ENCODE measurements at places on chromosomes 12 and 14. TPM values are rescaled to one million over a fixed set of nuclear protein-coding genes. Genes with fewer than 3 reads are reported as not detected.

GPR65 gene
- total RNA-seq, result 14.9 TPM

GRCh38 chr12:111870706-111871105 is 28.7 kb downstream of the MAPKAPK5 start:
- H3K27ac ChIP-seq, result no peak overlapping the region
- H3K4me3 ChIP-seq, result no peak overlapping the region
- H3K27me3 ChIP-seq, result no peaks in the 10 kb centered on the region

GRCh38 chr14:69242311-69243224 is 17.4 kb upstream of the GALNT16 start:
- H3K4me3 ChIP-seq, result no peak overlapping the region
- H3K27me3 ChIP-seq, result peaks cover 4% of the 10 kb centered on the region
- H3K4me1 ChIP-seq, result peaks cover 4% of the 10 kb centered on the region
- no peaks in the 10 kb centered on the region for H3K36me3 ChIP-seq
- H3K27ac ChIP-seq, result no peak overlapping the region

RPAP3 gene
- total RNA-seq, result 22.7 TPM

KRT75 gene
- not detected for total RNA-seq

- no peak overlapping the region for H3K4me3 ChIP-seq
- DNase-seq, result no peak
- H3K27ac ChIP-seq, result no peak overlapping the region
- peaks cover 2% of the 10 kb centered on the region for H3K4me1 ChIP-seq
- no peaks in the 10 kb centered on the region for H3K36me3 ChIP-seq
- no peaks in the 10 kb centered on the region for H3K27me3 ChIP-seq
Measured at GRCh38 chr12:107530701-107531100, 154.9 kb upstream of the PWP1 start.

- H3K4me3 ChIP-seq, result peak overlapping the region; percentile 80
- peaks cover 14% of the 10 kb centered on the region for H3K4me1 ChIP-seq
- peak overlapping the region; percentile 61 for H3K27ac ChIP-seq
- peaks cover 24% of the 10 kb centered on the region for H3K27me3 ChIP-seq
- peaks cover 4% of the 10 kb centered on the region for H3K36me3 ChIP-seq
Measured at GRCh38 chr12:108313606-108314351, 25.3 kb downstream of the CMKLR1 start.

DNA sequence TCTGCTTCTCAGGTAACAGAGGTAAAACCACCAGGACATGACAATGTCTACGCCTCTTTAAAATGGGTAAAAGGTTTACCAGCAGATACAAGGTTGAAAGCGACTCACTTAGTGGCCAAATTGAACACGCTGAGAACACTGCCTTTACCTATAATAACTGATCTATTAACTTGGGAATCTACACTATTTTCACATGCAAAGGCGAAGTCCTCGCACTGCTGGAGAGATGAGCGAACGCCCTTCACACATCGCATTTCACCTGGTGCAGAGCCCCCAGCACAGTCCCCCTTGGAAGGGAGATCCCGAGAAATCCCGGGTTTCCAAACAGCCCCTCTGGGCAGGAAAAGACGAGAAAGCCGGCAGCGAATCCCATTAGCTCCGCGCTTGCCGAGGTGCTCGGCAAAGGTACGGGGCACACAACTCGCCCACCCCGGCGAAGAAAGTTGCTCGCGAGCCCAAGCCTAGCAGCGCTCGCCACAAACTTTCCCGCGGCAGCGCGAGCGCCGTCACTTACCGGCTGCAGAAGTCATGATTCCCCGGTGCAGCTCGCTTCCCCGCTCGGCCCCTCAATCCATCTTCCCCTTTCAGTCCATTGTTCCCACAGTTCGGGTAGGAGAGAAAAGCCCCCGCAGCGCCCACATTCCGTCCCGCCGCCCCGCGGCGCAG is 423 bp downstream of the FGD6 start:
- peaks cover 7% of the 10 kb centered on the region for H3K27me3 ChIP-seq
- H3K27ac ChIP-seq, result peak overlapping the region; percentile 99
- H3K4me3 ChIP-seq, result peak overlapping the region; percentile 100
- H3K36me3 ChIP-seq, result peaks cover 5% of the 10 kb centered on the region
- peaks cover 24% of the 10 kb centered on the region for H3K4me1 ChIP-seq
- DNase-seq, result no peak

DNA sequence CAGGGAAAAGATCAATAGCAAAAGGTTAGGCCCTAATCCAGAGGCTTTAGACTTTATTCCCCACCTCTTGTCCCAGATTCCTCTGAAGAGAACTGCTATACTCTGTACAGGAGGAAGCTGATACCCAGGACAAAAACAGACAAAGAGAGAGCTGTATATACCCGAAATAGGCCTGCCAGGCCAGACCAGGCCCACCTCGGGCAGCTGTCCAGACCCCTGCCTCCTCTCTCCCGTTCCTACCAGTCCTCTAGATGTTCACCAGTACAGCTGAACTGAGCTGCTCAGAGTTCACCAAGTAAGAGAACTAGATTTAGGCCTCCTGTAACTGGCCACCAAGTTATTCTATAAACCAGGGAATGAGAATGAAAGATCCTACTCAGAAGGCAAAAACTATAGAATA is 4.7 kb downstream of the CHD4 start:
- no peak overlapping the region for H3K27ac ChIP-seq
- no peak for DNase-seq
- peaks cover 11% of the 10 kb centered on the region for H3K36me3 ChIP-seq
- H3K4me1 ChIP-seq, result peaks cover 51% of the 10 kb centered on the region
- no peaks in the 10 kb centered on the region for H3K27me3 ChIP-seq

DNA sequence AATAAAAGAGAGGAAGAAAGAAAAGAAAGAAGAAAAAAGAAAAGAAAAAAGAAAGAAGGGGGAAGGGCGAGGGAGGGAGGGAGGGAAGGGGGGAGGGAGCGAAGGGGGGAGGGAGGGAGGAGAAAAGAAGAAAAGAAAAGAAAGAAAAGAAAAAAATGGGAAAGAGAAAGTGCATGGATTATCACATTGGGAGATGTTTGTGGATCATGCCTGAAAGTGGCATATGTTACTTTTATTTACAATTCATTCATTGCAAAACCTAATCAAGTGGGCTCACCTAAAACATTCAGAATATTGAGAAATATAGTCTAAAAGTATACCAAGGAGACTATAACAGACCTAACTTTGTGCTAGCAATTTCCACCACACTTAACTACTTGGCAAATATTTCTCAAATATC is 246.9 kb upstream of the SYT1 start:
- no peak for DNase-seq
- no peaks in the 10 kb centered on the region for H3K36me3 ChIP-seq

DNA sequence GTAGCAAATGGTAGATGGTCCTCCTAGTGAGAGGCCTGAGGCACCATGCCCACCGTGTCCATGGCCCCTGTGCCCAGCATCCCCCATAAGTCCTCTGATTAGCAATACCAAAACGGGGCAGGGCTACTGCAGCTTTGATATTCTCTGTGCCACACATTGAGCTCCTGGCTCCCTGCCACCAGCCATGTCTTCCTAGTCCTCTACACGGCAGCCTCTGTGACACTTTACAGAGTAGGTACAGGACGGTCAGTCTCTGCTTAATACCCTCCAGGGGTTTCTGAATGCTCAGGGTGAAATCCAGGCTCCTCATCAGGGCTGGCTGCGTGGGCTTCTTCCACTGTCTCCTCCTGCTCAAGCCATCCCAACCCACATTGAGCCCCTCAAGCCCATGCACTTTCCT is 8.0 kb downstream of the RBM19 start:
- peak overlapping the region; percentile 49 for H3K4me3 ChIP-seq
- no peaks in the 10 kb centered on the region for H3K27me3 ChIP-seq
- H3K27ac ChIP-seq, result no peak overlapping the region
- DNase-seq, result no peak
- peaks cover 21% of the 10 kb centered on the region for H3K36me3 ChIP-seq

DNA sequence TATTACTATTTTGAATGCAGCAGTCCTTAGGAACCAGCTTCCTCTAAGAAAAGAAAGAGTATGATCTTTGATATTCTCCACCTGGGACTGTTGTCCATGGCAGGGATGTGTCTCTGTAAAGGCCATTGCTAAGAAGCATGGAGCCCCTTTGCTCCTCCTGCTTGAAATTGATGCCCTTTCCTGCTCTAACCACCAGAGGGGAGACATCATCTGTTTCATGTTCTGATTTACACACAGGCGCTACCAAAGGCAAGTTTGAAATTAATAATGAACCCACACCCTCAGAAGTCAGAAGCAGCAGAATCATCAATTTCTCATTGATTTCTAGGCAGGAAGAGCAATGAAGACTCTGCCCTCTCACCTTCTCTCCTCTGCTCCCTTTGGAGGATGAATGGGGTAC is 253.8 kb downstream of the RMST start:
- no peaks in the 10 kb centered on the region for H3K27me3 ChIP-seq
- no peak overlapping the region for H3K27ac ChIP-seq
- H3K4me1 ChIP-seq, result no peaks in the 10 kb centered on the region
- no peak overlapping the region for H3K4me3 ChIP-seq

GRCh38 chr12:29287622-29288021 is 93.3 kb downstream of the ERGIC2 start:
- H3K36me3 ChIP-seq, result no peaks in the 10 kb centered on the region
- no peak for DNase-seq
- H3K27ac ChIP-seq, result no peak overlapping the region
- no peaks in the 10 kb centered on the region for H3K4me1 ChIP-seq
- no peaks in the 10 kb centered on the region for H3K27me3 ChIP-seq

DNA sequence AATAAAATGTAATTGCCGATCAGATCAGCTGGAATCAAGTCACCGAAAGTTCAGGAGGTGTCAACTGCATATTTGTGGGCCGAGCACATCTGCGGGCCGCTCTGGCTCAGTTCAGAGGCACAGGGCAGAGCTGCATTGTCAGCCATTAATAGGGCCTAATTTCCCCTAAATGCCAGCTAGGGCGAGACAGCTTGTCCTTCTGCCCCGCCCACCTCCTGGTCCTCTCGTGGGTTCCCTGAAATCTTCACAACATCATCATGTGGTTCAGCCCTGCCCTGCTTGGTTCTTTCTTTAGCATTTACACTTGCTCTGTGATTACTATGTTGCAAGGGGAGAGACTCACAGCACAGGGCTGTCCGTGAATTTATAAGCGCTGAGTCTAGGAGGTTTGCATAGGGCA is 148.9 kb downstream of the CHST11 start:
- H3K27me3 ChIP-seq, result no peaks in the 10 kb centered on the region
- peaks cover 7% of the 10 kb centered on the region for H3K36me3 ChIP-seq
- H3K4me1 ChIP-seq, result peaks cover 54% of the 10 kb centered on the region
- H3K4me3 ChIP-seq, result no peak overlapping the region
- peak overlapping the region; percentile 92 for H3K27ac ChIP-seq

MYF6 gene
- not detected for total RNA-seq

DNA sequence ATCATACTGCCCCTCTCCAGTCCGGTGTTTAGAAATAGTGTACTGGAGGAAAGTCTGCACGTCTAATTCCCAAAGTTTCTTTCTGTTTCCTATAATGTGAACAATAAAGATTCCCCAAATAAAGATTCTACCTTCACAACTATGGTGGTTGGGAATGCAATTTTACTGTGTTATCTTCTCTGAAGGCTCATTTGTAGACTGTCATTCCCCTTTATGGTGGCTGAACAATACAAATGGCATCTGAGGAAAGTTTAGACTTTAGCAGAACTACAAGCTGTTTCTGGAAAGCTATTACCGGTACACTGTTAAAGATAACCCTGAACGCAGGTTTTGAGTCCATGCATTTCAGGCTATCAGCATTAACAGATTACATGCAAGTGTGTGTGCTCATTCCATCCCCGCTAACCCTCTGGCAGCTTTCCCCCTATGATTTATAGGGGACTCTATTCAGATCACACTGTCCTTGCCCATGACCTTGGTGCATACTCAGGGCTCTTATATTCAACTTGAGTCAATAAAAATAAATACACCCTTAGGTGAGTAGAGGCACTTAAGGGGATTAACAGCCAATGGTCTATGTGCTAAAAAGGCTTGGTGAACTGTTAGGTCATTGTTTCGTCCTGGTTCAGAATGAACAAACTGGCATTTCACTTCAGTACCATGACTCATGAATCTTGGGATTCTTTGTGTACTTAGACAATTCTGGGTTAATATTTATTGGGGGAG is 60.7 kb upstream of the PYGL start:
- H3K4me3 ChIP-seq, result no peak overlapping the region
- H3K27ac ChIP-seq, result no peak overlapping the region
- no peaks in the 10 kb centered on the region for H3K4me1 ChIP-seq
- no peaks in the 10 kb centered on the region for H3K36me3 ChIP-seq
- no peaks in the 10 kb centered on the region for H3K27me3 ChIP-seq

B4GALNT1 gene
- total RNA-seq, result not detected

SLC6A15 gene
- total RNA-seq, result not detected

DNA sequence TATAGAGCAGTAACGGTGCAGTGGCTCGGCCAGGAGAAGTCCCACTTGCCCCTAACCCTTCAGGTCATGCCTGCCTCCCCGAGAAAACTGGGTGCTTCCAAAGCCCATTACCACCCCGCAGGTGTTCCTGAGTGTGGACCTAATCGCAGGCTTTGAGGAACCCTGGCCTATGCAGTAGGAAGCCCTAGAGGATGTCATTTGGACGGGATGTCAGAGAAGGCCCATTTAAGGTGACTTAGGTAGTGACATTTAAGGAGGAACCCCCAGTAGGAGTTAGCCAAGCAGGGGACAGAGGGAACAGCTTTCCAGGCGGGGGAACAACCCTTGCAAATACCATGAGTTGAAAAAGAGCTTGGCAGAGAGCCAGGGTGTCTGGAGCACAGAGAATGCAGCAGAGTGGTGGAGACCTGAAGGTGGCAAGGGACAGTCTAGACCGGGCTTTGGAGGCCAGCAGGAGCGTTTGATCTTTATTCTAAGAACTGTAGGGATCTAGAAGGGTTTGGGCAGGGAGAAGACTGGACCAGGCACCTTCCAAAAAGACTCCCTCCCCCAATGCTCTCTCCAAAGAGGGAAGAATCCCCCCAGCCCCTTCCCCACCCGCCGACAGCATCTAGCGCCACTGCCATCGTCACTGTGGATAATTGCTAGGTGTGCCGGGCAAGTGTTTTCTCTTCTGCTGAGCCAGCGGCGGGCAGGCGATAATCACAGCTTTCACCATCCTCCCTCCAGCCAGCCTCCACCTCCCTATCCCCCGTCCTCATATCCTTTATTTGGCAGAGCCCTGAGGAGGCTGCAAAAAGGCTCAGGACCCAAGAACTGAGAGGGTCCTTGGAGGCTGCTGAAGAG is 33.3 kb upstream of the BEGAIN start:
- DNase-seq, result no peak
- H3K27me3 ChIP-seq, result peaks cover 7% of the 10 kb centered on the region
- H3K27ac ChIP-seq, result no peak overlapping the region
- no peaks in the 10 kb centered on the region for H3K36me3 ChIP-seq
- H3K4me3 ChIP-seq, result no peak overlapping the region

DNA sequence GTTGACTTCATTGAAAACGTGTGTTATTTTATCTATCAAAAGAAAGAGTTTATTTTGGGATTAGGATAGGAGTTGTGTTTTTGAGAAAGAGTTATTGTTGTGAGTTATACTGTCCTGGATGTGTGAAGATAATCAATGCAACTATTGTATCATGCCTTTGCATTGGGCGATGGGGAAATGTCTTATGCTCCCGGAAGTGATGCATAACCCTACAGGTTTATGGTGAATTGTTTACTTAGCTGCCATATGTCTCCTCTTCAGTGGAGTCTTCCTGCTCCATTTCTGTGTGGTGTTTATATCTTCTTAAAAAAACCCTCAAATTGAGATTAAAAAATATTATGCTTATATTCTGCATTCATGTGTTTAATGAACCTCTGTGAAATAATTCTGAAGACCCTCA is 6.5 kb downstream of the PDE3A start:
- H3K36me3 ChIP-seq, result no peaks in the 10 kb centered on the region
- H3K27me3 ChIP-seq, result peaks cover 37% of the 10 kb centered on the region
- no peak overlapping the region for H3K27ac ChIP-seq
- no peaks in the 10 kb centered on the region for H3K4me1 ChIP-seq
- no peak for DNase-seq
- H3K4me3 ChIP-seq, result no peak overlapping the region

- peak overlapping the region; percentile 34 for H3K27ac ChIP-seq
- DNase-seq, result no peak
- peaks cover 4% of the 10 kb centered on the region for H3K27me3 ChIP-seq
- H3K4me1 ChIP-seq, result peaks cover 19% of the 10 kb centered on the region
Measured at GRCh38 chr14:34165847-34166350, 215.0 kb upstream of the EGLN3 start.

HVCN1 gene
- 4.6 TPM for total RNA-seq
